Amniotic stem cell (primary cell): ENCODE measurements at places on chromosomes 1 and 21.

- DNase-seq: no peak
Observed at GRCh38 chr1:40243351-40243750, 4.4 kb upstream of the TMCO2 start.

GRCh38 chr21:43282358-43283120 is 113.7 kb downstream of the CRYAA start:
- no peak for DNase-seq

GRCh38 chr1:235933766-235934116 is 67.0 kb upstream of the LYST start:
- DNase-seq: no peak

DNA sequence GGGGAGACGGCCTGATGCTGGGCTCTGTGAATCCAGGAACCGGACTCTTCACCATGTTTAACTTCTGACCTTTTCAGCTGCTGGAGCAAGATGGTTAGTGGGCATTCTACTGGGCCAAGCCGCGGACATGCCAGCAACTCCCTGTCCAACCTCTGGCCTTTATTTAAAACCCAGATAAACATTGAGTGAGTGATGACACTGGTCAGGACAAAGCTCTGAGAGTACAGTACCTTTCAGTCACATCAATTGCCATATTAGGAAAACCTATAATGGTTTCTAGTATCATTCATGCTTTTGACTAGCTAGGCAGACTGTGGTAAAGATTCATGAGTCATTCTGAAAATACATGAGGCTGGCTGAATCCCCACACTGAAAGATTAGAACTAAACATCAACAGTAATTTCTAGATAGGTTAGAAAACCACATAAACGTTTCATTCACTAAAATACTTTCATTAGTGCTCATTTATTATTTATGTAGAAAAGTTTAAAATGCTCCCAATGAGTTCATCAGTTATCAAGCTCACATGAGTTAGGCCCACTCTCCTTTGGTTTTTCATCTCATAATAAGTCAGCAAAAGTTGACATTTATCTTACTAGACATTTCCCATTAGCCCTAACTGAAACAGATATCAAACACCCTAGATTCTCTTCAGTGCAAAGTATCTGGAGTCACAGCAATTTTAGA is 7.1 kb upstream of the ACTA1 start:
- DNase-seq: no peak

- no peak for DNase-seq
Observed at GRCh38 chr1:3193811-3194210, 124.8 kb downstream of the PRDM16 start.

DNA sequence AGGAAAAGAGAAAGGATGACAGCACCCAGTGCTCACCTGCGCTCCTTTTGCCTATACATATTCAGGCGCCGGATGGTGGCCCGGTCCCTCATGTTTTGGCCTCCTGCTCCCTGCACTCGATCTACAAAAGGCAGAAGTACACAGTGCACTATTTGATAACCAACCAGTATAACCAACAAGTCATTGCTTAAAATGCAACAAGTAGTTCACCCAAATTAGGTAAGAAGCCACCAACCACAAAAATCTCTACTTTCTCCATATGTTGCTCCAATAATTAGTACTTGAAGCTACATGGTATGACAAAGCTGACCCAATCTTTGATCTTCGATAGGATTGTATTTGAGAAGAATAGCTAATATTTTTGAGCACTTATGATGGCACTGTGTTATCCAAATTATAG is 2.0 kb downstream of the GNL2 start:
- no peak for DNase-seq

DNA sequence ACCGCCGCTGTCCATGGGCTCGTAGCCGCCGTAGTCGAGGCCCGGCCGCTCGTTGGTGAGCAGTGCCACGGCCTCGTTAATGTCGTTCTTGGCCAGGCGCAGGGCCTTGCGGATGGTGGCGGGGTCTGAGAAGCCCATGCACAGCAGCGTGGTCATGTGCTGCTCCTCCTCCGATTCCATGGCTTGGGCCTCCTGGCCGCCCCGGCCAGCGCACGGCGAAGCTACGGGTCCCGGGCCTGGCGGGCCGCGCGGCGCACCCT is 300 bp downstream of the USP24 start:
- DNase-seq: no peak
